ENCODE measurements at places on chromosomes 3 and 15. TPM values are rescaled to one million over a fixed set of nuclear protein-coding genes. Genes with fewer than 3 reads are reported as not detected.

DNA sequence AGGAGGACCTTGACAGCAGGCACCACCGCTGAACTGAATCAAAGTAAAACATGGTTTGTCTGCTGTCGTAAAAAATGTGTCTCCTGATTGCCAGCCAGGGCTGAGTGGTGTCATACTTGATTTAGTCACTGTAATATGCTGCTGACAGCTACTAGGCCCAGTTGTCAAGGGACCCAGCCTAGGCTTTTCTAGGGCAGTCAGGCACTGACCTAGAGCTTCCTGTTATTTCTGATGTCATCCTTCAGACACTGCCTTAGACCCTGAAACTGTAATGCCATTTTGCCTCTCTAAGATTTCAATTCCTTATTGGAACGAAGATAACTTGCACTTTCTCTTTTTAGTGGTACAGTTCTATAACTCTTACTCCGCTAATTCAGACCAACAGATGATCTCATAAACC is 2.6 kb upstream of the MRPL3 start:
- H3K27me3 ChIP-seq = no peaks in the 10 kb centered on the region
- DNase-seq = no peak
- peaks cover 4% of the 10 kb centered on the region for H3K4me1 ChIP-seq
- peaks cover under 1% of the 10 kb centered on the region for H3K36me3 ChIP-seq
- H3K27ac ChIP-seq = no peak overlapping the region

GRCh38 chr3:174191380-174191779 is 667.8 kb upstream of the NAALADL2 start:
- no peaks in the 10 kb centered on the region for H3K36me3 ChIP-seq
- no peak overlapping the region for H3K27ac ChIP-seq
- H3K4me1 ChIP-seq = no peaks in the 10 kb centered on the region

DNA sequence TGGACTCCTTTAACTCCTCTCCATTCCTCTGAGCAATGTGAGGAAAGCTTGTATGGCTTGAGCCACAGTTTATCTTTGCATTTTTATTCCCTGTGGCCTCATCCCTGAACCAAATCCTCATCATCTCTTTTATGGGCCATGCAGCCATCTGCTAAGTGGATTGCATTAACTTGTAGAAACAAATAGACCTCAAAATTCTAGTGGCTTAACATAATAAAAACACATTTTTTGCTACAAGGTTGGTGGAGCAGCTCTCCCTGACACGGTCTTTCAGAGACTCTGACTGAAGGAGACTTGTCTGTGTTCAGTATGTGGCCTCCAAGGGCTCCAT is 135.3 kb downstream of the RPL22L1 start:
- H3K27me3 ChIP-seq = no peaks in the 10 kb centered on the region
- H3K27ac ChIP-seq = no peak overlapping the region
- peaks cover 4% of the 10 kb centered on the region for H3K4me1 ChIP-seq
- no peak overlapping the region for H3K4me3 ChIP-seq
- H3K36me3 ChIP-seq = no peaks in the 10 kb centered on the region

DNA sequence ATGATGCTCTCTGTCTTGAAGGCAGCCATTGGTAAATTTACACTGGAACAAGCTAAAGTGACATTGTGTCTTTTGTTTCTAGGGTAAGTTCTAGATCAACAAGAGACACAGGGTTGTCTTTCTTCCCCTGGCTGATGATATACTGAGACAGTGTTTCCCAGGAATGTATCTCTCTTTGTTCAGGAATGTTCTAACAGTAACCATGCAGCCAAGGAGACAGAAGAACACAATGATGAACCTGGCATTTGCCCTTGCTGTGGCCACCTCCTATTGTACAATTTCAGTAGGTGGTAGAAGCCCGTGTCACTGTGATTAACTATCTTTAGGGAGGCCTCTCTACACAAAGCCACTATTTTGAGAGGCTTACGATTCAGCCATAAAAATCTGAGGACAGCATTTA is 130.7 kb downstream of the LRTM1 start:
- H3K36me3 ChIP-seq = no peaks in the 10 kb centered on the region
- H3K27ac ChIP-seq = no peak overlapping the region
- H3K4me1 ChIP-seq = no peaks in the 10 kb centered on the region
- peaks cover 4% of the 10 kb centered on the region for H3K27me3 ChIP-seq
- DNase-seq = no peak

DNA sequence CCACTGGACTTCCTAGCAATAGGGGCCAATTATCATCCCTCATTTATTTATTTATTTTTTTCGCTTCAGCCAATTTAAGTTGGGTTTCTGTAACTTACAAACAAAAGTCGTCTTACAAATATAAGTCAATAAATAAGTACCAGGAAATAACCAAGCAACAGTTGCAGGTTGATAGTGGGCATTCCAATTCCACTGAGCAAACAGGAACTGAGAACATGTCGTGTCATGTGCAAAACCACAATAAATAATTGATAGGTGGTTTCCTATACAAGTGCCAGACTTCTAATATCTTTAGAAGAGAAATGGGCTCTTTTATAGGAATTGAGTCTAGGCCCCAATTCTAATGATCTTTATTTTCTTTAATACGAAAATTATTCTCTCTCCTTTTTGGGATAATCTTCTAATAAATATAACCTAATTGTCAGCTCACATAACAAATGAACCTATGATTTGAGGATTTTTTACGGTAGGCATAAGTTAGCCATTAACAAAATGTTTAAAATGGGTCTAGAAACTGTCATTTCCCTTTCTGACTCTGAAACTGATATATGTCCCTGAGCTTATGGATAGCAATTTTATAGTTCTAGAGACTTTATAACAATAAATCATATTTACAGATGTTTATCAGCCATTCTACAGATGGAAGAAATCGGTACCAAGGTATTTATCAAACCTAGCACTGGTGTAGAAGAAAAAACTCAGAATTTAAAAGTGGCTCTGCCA is 571.8 kb downstream of the FOXP1 start:
- no peaks in the 10 kb centered on the region for H3K27me3 ChIP-seq
- peak; percentile 67 for DNase-seq
- H3K27ac ChIP-seq = no peak overlapping the region
- H3K36me3 ChIP-seq = peaks cover 20% of the 10 kb centered on the region

GRCh38 chr3:17021614-17022013 is 136.9 kb downstream of the PLCL2 start:
- H3K4me3 ChIP-seq = no peak overlapping the region
- DNase-seq = no peak
- H3K27ac ChIP-seq = no peak overlapping the region
- no peaks in the 10 kb centered on the region for H3K36me3 ChIP-seq

DNA sequence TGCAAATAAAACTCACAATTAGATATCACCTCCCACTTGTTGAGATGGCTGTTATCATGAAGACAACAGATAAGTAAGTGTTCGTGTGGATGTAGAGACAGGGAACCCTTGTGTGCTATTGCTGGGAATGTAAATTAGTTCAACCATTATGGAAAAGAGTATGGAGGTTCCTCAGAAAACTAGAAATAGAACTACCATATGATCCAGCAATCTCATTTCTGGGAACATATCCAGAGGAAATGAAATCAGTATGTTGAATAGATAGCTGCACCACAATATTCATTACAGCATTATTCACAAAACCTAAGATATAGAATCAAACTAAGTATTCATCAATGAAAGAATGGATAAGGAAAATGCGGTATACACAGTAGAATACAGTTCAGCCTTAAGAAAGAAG is 418.7 kb upstream of the CNTN6 start:
- H3K27me3 ChIP-seq = no peaks in the 10 kb centered on the region
- no peaks in the 10 kb centered on the region for H3K4me1 ChIP-seq
- no peak overlapping the region for H3K4me3 ChIP-seq
- H3K36me3 ChIP-seq = no peaks in the 10 kb centered on the region
- no peak overlapping the region for H3K27ac ChIP-seq
- no peak for DNase-seq

DNA sequence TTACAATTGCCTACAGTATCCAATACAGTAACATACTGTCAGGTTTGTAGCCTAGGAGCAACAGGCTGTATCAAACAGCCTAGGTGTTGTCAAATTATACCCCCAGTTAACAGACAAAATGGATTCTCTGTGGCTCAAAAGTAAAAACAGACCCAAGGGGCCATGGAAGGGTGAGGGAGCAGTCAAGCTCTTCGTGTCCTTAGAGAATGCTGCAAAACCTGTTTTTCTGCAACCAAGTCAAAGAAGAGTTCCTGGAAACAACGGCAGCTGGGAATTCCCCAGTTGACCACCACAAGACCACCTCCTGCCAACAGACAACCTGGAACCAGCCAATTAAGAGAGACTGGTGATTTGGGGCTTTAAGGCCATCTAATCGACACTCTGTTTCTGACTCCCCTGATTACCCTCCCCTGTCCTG is 11.1 kb upstream of the THUMPD3 start:
- peaks cover 38% of the 10 kb centered on the region for H3K4me1 ChIP-seq
- H3K36me3 ChIP-seq = no peaks in the 10 kb centered on the region
- no peak for DNase-seq
- H3K27me3 ChIP-seq = no peaks in the 10 kb centered on the region

GRCh38 chr15:89230277-89230676 is 8.9 kb upstream of the RLBP1 start:
- H3K27me3 ChIP-seq = no peaks in the 10 kb centered on the region
- H3K4me1 ChIP-seq = peaks cover 12% of the 10 kb centered on the region
- no peak overlapping the region for H3K4me3 ChIP-seq
- no peaks in the 10 kb centered on the region for H3K36me3 ChIP-seq

DNA sequence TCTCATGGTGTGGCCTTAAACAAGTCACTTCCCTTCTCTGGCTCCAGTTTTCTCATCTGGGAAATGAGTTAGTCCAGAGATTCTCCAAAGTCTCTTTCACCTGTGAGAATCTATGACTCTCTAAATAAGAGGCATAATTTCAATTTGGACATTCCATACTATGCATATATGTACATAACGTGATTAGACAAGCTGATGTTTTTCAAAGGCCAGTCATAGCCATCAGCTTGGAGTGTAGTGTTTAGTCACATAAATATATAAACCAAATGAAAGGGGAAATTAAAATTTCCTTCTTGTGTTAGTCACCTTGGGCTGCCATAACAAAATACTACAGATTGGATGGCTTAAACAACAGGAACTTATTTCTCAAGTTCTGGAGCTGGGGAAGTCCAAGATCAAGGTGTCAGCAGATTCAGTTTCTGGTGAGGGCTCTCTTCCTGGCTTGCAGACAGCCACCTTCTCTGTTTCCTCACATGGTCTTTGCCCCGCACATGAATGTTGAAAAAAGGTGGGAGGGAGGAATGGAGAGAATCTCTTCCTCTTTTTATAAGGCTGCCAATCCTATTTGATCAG is 19.4 kb downstream of the TMEM41A start:
- no peak overlapping the region for H3K27ac ChIP-seq
- H3K4me3 ChIP-seq = no peak overlapping the region
- peaks cover 4% of the 10 kb centered on the region for H3K36me3 ChIP-seq

GRCh38 chr3:72663429-72663828 is 184.8 kb downstream of the SHQ1 start:
- no peak overlapping the region for H3K4me3 ChIP-seq
- H3K36me3 ChIP-seq = no peaks in the 10 kb centered on the region
- DNase-seq = no peak
- no peaks in the 10 kb centered on the region for H3K27me3 ChIP-seq
- no peak overlapping the region for H3K27ac ChIP-seq
- H3K4me1 ChIP-seq = peaks cover 13% of the 10 kb centered on the region

DNA sequence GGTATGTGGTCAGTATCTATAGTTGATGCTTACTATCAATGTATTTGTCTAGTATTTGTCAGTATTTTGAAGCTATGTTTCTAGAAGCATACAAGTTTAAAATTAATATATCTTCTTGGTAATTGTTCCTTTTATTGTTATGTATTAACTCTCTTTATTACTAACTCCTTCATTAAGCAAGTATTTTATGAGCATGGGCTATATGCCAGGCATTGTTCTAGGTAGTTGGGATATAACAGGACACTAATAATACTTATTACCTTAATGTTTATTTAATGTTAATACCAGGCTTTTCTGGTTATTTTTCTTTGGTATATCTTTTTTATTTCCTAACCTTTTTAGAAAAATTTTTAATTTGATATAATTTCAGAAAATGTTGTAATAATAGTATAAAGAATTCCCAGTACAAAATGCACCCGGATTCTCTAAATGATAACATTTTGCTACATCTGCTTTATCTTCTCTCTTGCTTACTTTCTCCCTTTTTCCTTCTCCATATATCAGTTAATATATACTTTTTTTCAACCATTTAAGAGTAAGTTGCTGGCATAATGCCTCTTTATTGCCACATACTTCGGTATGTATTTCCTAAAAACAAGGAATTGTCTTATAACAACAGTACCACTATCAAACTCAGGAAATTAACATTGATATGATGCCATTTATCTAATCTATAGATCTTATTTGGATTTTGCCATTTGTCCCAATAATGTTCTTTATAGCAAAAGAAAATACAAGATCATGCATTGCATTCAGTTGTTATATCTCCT is 30.9 kb downstream of the LRRC49 start:
- H3K36me3 ChIP-seq = no peaks in the 10 kb centered on the region
- no peak overlapping the region for H3K4me3 ChIP-seq
- no peak for DNase-seq
- H3K4me1 ChIP-seq = no peaks in the 10 kb centered on the region
- H3K27ac ChIP-seq = no peak overlapping the region

The NR1I2 gene
- not detected for total RNA-seq

The AGBL1 gene
- total RNA-seq = not detected

All from astrocyte (in vitro differentiated cells and primary cell).